ENCODE measurements at places on chromosomes 16 and 17.

GRCh38 chr17:3401786-3402185 lies 3.6 kb upstream of the OR1E1 start:
- no peak for DNase-seq

DNA sequence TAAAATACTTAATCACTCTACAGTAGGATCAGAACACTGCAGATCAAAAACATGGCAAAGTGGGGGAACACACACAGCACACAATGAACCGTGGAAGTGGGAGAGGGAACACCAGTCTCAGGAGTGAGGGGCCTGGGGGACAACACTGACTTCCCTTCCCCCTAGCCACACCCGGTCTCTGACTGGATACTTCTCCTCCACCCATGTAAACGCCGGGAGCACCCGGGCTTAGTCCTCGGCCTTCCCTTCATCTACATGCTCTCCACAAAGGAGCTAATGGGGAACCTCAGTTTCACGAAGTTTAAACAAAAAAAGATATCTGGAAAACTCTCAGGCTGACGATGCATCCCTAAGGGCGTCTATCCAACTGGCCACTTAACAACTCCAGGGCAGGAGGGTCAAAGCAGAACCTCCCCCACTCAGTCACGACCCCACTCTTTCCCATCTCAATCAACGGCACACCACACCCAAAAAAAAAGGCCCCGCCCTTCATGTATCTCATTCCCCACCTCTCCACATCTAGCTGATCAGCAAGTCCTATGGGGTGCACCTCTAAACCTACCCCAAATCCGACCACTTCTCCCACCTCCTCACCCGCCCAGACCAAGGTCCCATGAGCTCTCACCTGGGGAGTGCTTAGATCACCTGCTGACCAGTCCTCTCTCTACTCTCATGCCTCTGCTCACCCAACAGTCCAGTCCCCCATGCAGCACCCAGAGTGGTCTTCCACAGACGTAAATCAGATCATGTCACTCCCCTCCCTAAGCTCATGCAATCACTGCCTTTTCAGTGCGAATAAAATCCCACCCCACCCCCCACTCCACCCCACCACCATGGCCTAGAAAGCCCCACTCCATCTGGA lies 7.4 kb downstream of the ZDHHC7 start:
- DNase-seq = no peak

- DNase-seq = no peak
Observed at GRCh38 chr16:72199761-72200337, 27.9 kb upstream of the PMFBP1 start.

DNA sequence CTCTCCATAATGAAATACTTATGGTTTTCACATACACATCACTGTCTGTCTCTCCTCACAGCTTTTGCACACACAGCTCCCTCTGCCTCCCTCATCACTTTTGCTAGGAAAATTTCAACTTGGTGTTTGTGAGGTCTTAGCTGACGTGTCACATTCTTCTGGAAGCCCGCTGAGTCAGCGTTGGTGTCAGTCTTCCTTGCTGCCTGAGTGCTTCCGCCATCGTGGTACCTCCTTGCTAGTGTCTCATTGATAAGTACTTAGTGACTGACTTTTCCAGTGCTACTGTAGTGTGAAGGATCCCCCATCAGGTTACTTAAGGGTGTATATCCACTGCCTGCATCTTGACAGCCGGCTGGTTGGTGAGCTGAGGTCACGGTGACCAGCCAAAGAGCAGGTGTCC lies 33.5 kb downstream of the CA10 start:
- DNase-seq = no peak

DNA sequence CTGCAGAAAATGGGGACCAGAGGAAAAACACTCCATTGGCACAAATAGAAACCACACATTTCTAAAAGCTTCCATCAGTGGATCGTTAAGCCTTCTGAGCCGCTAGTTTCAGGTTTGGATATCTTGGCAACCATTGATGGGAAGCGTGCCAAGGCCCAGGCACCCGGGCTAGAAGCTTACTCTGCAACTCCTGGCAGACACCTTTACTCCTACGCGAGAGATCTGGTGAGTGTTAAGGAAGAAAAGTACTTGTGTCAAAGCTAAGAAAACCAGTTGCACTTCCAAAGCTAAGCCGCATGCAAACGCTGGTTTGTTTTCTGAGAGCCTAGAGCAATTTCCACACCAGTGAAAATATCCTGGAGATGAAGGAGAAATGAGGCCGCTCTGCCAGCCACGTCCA lies 472.4 kb downstream of the PMP22 start:
- DNase-seq = no peak

- DNase-seq = no peak
Observed at GRCh38 chr17:550041-550398, 164.6 kb downstream of the VPS53 start.

- DNase-seq = no peak
Observed at GRCh38 chr17:62965174-62965685, 805 bp upstream of the TANC2 start.

DNA sequence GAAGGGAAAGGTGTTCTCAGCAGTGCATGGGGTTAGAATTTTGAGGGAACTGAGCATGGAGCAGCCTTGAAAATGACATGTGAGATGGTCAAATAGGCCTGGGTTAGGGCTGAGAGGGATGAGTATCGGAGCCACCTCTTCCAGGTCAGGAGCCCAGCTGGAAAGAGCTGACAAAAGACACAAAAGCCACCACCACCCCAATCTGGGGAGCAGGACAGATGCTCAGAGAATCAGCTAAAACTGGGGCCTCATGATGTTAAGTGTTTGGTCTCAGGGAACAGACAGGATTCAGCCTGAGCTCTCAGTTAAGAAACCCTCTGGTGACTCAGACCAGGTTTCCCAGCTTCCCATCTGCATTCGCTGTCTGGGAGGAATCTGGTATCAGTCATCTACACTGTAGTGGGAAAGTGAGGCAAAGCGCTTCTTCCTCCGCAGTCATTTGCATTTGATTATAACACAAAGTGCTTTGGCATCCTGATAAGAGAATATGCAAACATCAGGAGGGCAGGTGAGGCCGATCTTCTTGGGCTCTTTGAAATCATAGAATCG lies 2.6 kb downstream of the WNT9B start:
- DNase-seq = peak; percentile 45

DNA sequence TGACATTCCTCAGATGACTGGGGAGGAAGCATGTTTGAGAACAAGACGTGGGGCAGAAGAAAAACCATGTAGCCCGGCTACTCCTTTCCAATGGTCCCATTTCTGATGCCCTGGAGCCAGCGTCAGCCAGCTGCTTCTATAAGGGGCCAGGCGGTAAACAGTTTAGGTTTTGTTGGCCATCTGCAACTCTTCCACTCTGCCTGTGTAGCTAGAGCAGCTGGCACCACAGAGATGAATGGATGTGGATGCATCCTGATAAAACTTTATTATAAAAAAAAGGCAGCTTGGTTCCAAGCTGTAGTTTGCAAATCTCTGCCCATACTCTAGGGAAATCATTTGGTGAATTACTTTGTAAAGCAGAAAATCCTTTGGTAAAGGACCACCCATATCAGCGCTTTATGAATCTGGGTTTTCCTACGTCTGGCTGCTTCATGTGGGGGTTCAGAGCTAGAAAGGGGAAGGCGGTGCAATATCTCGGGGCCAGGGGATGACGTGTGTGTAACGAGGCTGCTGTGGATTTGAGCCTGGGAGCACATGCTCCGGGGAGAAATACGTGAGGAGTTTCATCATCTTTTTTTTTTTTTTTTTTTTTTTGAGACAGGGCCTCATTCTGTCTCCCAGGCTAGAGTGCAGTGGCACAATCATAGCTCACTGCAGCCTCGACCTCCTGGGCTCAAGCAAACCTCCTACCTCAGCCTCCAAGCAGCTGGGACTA lies 3.4 kb upstream of the SRL start:
- DNase-seq = no peak

DNA sequence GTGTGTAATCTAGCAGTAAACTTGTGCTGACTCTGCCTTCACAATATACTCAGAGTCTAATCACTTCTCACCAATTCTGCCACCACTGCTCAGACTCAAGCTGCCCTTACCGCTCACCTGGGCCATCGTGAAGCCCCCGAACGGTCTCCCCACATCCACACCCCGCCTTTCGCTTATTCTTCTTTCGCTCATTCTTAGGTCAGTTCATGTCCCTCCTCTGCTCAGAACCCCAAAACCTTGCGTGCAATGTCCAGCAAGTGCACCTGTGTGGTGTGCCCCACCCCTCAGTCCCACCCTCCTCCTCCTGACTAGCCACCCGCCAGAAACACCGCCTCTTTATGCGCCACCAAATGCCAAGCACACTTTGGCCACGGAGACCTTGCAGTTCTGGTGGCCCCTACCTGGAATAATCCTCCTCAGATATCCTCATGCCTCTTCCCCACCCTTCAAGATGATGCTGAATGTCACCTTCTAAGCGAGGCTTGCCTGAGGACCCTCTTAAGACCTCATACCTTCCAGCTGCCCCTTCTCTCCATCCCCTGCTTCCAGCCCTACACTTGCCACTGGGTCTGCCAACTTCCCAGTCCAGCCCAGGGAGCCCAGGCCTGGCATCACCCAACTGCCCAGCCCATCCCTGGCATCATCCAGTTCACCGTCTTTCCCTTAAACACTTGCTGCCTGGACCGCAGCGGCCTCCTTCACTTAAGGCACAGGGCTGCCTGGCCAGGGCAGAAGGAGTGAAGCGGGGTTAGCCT lies 34.3 kb upstream of the RBFOX3 start:
- peak; percentile 24 for DNase-seq

All from H9 (cell line).